ENCODE measurements at places on chromosomes 4 and X.

DNA sequence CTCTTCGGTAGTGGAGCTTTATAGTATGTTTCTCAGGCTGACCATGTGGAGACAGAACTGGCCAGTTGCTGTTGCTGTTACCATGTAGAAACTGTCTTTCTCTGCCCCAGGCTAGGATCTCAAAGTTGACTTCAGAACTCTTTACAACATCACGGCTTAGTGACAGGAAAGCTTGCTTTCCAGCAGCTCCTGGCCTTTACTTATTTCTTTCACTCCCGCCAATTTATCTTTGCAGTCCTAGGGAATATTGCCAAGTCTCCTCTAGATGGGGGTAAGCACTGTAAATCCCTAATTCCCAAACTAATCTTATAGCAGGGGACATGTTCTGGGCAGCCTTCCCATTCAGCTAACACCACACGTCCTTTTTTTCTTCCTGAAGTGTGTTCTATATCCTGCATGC lies 631.6 kb downstream of the SPRY1 start:
- DNase-seq = no peak

GRCh38 chrX:56385336-56385735 lies 153.2 kb downstream of the KLF8 start:
- DNase-seq = no peak

DNA sequence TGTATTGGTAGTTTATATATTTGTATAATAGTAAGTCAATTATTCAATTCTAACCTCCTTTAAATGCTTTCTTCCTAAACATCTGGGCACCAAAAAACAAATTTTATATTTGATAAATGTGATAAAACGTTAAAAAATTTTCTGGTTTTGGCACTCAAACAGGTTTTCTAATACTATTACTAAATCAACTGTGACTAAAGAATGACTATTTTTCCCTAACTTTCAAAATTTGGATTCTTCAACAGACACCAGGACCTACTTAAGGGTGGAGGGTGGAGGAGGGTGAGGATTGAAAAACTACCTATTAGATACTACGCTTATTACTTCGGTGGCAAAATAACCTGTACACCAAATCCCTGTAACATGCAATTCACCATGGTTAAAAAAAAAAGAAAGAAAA lies 555.5 kb downstream of the IL15 start:
- DNase-seq = no peak

- no peak for DNase-seq
Observed at GRCh38 chrX:41259516-41259915, 74.4 kb upstream of the DDX3X start.

- no peak for DNase-seq
Observed at GRCh38 chr4:20444599-20445337, 193.1 kb downstream of the SLIT2 start.

GRCh38 chr4:79563219-79563618 lies 155.2 kb upstream of the GK2 start:
- no peak for DNase-seq

DNA sequence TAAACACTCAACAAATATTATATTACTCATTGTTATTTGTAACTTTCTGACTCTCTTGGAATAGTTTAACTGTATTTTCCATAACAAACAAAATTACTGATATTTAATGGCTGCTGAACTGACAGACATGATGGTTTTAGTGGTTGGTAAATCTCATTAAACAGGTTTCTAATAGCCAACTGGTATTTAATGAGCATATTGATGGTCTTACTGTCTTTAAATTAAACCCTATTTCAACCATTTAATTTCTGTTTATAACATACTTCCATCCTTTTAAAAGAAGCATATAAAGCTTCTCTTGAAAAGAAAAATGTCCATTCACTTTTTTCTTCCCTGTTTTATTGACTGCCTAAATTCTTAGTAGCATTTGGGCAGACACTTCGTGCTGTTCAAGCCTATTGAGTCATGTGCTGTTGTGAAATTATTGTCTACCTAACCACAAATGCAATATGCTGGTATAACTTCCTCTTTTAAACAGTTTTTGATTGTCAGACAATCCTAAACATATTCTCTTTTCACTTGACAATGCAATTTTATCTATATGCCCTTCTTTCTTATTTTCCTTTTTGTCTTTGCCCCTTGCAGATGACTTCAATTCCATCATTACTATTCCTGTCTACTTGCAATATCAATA lies 163.9 kb upstream of the SLC7A11 start:
- peak; percentile 7 for DNase-seq

DNA sequence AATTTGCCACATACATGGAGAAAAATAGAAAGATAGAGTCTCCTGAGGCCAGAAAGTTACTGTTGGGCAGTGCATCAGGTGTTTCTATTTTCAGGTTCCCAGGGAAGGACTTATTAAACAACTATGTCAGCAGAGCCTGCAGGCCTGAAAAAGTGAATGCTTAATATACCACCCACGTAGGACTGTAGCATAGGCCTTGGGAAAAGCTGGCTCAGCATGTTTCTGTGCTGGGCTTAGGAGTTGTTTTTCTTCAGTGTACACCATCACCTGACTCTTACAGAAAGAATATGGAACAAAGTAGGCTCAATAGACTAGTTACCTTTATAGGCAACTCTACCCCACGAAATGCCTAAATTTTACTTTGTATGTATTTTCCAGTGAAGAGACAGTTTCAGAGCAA lies 1385.9 kb downstream of the FAM133A start:
- DNase-seq = no peak

DNA sequence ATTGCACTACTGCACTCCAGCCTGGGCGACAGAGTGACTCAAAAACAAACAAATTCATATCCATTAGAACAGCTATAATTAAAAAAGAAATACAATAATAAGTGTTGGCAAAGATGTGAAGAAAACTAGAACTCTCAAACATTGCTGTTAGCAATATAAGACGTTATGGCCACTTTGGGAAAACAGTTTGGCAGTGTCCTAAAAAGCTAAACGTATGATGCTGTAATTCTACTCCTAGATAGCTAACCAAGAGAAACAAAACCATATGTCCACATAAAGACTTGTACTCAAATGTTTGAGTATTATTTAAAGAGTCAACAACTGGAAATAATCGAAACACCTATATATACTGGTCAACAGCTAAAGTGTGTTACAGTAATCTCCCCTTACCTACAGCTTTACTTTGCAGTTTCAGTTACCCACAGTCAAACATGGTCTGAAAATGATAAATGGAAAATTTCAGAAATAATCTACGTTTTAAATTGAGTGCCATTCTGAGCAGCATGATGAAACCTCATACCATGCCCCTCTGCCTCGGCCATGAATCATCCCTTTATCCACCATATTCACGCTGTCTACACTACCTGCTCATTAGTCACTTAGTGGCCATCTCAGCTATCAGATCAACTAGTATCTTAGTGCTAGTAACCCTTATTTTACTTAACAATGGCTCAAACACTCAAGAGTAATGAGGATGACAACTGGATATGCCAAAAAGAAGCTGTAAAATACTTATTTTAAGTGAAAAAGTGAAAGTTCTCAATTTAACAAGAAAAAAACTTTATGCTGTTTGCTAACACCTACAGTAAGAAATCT lies 4.9 kb downstream of the ELF2 start:
- peak; percentile 62 for DNase-seq

Measured in brain microvascular endothelial cell (primary cell).